ENCODE measurements at places on chromosomes 2 and 18.

GRCh38 chr18:58307441-58307840, 263.4 kb downstream of the NEDD4L start:
- DNase-seq = no peak

- no peak for DNase-seq
Measured at GRCh38 chr2:2466534-2466933, 135.5 kb upstream of the MYT1L start.

GRCh38 chr2:159615367-159616285, 722 bp downstream of the BAZ2B start:
- peak; percentile 19 for DNase-seq

DNA sequence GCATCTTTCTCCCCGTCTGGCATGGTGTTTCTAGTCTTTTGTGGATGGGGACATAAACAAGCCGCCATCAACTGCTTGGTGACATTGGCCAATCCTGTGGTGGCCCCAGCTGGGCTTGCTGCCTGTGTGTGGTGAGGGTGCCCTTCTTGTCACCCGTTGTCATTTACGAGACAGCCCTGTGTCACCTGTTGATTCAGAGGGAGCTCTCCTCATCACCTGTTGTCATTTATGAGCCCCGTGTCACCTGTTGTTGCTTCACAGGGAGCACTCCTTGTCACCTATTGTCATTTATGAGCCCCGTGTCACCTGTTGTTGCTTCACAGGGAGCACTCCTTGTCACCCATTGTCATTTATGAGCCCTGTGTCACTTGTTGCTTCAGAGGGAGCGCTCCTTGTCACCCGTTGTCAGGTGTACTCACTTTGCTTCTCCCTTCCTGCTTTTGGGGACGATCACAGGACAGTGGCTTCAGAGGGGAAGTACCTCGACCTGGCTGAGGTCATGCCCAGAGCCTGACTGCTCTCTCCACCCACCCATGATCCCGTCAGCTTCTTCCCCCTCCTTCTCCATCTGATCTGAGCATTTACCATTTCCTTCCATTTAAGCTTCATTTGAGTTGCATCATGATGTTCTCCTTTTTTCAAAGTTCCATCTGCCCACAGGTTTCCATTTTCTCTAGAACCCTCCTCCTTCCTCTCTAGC, 29.1 kb downstream of the HPCAL1 start:
- DNase-seq = no peak

- DNase-seq = no peak
Measured at GRCh38 chr2:80947601-80948130, 643.1 kb upstream of the LRRTM1 start.

- DNase-seq = no peak
Measured at GRCh38 chr2:19676770-19677169, 225.0 kb downstream of the TTC32 start.

DNA sequence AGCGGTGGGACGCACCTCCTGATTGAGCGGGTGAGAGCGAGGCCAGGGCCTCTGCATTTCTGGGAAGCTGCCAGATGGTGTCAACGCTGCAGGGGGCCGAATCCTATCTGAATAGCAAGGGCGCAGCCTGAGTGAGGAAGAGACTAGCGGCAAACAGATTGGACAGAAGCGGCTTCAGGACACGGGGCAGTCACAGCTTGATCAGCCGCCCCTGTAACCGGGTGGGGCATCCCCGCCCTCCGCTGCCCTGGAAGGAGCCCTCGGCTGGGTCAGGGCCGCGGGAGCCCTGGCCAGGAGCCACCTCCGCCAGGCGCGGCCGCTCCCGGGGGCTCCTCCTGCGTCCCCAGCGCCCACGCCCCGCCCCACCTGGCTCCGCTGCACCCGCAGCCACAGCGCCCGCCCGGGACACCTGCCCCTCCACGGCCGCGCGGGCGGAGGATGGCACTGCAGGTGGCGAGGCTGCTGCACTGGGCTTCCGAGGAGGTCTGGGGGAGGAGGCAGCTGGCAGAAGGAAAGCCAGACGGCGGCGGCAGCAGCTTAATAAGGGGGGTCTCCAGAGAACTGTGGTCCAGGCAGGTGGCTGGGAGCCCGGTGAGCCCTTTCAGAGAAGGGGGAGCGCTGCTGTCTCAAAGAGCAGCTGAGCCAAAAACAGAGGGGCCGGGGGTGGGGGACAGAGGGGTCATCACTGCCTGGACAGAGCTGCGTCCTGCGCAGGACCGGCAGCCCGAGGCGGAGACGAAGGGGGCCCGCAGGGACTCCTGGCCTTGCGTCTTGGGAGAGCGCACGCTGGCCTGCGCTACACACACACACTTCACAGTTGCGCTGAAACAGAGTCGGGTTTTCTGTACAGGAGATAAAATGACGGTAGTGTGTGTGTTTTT, 18.8 kb upstream of the SOX11 start:
- DNase-seq = no peak

GRCh38 chr2:224444021-224444420, 42.1 kb upstream of the FAM124B start:
- DNase-seq = no peak

GRCh38 chr2:70686577-70687460, 81.2 kb downstream of the ADD2 start:
- no peak for DNase-seq

DNA sequence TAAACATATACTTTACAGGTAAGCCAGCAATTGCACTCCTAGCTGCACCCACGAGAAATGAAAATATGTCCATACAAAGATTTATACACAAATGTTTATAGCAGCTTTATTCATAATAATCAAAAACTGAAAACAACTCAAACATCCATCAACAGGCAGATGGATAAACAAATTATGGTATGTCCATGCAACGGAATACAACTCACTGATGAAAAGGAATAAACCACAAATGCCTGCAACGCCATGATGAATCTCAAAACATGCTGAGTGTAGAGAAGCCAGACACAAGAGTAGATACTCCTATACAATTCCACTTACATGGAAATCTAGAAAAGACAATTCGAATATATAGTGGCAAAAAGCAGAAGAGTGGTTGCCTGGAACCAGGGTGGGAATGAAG, 76.0 kb downstream of the EPAS1 start:
- DNase-seq = no peak

Data from activated T-helper 9 cell treated with anti-CD3 and anti-CD28 coated beads, Interleukin-2, amount 50 U/mL, for 16 hours (primary cell).